NCI-H2081 treated with DMSO at 0.1 percent for 48 hours (cell line): ENCODE measurements at places on chromosomes 5 and 9.

DNA sequence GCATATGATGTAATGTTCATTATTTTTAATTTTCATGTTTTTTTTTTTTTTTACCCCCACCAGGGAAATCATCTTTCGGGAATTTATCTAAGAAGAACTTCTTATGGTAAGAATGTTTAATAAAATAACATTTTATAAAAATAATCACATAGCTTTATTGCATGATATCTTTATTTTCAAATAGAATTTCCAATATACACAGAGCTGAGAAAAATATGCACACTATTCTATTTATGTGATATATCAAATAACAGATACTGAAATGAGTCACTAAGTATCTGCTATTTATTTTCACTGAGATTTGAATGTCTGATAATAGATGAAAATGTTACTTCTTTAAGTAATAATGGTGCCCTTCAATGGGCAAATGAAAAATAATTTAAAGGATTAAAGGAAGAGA, 1217.3 kb downstream of the MAT2B start:
- DNase-seq, result no peak

DNA sequence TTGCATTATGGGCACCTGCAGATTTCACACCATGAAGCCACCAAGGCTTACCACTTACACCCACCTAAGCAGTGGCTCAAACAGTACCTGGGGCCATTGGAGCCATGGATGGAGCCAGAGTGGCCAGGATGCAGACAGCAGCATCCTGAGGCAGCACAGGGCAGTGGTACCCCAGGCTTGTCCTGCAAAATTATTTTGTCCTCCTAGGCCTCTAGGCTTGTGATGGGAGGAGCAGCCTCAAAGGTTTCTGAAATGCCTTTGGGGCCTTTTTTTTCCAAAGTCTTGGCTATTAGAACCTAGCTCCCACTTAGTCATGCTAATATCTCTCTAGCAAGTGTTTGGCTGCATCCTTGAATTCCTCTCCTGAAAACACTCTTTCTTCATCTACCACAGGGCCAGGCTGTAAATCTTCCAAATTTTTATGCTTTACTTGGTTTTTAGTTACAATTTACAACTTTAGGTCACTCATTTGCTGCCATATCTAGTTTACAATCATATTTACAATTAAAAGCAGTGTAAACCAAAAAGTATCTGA, 15.7 kb downstream of the TMC1 start:
- DNase-seq, result no peak

- no peak for DNase-seq
Measured at GRCh38 chr9:21711504-21711903, 90.9 kb upstream of the MTAP start.

DNA sequence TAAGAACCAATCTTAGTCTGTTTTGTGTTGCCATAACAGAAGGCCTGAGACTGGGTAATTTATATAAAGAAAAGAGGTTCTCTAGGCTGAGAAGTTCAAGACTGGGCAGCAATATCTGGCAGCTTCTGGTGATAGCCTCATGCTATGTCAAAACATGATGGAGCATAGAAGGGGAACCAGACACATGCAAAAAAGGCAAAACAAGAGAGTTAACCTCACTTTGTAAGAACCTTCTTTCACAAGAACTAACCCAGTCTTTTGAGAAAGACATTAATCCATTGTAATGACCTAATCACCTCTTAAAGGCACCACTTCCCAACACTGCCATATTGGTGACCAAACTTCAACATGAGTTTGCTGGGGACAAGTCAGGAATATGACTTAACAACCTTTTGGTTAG, 37.3 kb downstream of the FSD1L start:
- no peak for DNase-seq

DNA sequence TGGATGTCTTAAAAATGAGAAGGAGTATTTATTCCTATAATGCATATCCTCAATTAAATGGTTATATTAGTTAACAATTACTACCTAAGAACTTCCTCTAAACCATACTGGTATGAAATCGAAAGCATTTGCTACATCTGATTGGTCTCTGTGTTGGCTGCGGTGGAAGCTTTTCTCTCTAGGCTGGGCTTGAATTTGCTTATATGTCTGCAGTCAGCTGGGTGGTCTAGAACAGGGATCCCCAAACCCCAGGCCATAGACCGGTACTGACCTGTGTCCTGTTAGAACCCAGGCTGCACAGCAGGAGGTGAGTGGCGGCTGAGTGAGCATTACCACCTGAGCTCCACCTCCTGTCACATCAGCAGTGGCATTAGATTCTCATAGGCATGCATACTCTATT, 112.3 kb downstream of the TLE4 start:
- DNase-seq, result no peak

DNA sequence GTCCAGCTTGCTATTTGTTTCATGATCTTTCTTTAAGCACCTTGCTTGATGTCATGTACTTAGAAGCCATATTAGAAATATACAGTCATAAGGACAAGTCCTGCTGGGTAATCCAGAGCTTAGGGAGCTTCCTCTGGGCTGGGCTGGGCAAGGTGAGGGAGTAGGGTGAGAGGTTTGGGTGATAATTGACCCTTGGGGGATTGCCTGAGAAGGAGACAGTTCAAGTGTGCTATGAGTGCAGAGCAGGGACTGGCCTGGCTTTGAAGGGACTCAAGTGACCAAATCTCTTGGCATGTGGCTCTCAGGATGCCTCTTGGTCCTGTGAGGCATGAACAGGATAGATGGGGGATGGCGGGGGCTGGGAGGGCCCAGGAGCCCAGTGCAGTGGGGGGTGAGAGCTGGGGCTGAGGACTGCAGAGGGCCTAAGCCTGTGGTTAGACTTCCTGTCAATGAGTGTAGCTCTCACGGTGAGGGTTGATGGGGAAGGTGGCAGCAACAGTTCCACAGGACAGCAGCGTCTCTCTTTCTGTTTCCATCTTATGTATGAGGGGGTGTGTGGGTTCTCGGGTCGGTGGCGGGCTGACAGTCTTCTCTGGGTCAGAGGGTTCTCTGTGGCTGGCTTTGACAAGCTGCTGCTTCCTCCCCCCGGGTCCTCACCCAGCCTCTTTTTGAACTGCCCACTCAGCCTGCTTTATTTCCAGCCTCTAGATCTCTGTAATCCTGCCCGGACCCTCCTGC, 53.5 kb downstream of the RGS3 start:
- DNase-seq, result no peak
